ENCODE measurements at places on chromosomes 3 and 15.

DNA sequence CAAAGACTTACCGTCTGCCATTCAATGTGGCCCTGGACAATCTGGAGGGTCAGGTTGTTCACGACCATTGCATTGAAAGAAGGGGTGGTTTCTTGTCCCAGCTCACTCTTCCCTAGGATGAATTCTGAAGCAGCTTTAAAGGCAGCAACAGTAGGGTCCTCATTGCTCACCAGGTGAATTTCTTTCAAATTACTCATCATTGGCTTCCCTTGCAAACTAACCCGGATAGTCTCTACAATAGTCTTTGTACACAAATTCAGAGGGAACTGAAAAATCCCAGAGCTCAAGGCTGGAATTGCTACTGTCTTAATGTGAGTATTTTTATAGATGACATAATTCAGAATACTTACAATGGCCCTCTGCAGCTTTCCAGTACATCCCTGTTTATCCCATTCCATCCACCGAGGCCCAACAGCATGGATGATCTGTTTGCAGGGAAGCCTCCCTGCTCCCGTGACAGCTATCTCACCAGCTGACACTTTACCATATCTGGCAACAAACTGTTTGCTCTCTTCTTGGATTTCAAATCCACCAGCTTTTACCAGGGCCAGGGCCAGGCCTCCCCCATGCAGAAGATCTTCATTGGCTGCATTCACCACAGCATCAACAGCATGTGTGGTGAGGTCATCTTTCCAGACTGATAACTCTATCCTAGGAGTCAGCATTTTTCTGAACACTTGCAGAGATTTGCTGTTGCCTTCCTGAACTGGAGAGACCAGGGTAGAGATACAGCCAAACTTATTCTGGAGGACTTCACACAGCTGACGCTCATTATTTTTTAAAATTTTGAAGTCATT is 8.6 kb downstream of the PARP9 start:
- DNase-seq = no peak

GRCh38 chr3:9452417-9452816 is 55.0 kb downstream of the SETD5 start:
- no peak for DNase-seq

DNA sequence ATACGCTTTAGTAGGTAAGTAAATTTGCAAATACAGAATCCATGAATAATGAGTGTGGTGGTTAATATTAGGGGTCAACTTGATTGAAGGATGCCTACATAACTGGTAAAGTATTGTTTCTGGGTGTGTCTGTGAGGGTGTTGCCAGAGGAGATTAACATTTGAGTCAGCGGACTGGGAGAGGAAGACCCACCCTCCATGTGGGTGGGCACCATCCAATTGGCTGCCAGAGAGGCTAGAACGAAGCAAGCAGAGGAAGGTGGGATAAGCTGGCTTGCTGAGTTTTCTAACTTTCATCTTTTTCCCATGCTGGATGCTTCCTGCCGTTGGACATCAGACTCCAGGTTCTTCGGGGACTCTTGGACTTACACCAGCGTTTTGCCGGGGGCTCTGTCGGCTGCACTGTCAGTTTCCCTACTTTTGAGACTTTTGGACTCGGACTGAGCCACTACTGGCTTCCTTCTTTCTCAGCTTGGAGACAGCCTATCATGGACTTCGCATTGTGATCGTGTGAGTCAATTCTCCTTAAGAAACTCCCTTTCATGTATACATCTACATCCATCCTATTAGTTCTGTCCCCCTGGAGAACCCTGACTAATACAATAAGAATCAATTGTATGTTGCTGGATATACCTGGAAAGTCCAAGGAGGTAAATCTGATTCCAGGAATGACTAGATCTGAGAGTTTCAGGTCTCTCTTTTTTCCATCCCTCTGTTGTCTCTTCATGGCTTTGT is 25.8 kb upstream of the NEDD4 start:
- no peak for DNase-seq

DNA sequence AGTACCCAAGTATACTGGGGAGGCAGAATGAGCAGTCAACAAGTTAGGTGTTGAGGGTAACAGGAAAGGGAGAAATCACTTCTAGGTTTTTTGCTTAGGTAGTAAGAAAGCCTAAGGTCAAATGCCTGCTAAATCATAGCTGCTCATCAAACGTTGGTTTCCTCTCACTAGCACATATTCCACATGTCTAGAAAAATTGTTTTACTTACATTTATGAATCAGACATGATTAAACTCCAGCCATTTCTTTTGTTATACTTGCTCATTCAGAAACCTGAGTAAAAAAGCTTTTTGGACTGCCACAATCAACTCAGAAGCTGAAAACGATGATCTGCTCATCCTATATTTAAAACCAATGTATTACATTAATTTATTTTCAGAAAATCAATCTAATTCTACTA is 40.2 kb downstream of the SLC9A9 start:
- no peak for DNase-seq

DNA sequence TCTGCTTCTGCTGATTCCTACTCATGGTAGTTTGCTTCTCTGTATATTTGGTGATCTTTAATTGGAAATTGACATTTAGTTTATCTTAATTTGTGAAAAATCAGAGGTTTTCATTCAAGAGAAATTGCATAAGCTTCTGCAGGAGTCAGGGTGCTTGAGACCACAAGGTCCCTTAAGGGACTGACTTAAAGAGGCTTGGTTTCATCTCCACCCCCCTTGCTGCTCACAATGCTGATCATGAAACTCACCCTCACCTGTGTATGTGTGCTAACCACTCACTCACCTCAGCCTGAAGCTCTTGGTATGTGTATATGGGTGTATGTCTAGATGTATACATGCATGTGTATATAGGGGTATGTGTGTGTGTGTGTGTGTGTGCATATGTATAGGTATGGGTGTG is 11.4 kb downstream of the PGPEP1L start:
- DNase-seq = no peak

GRCh38 chr3:59304296-59304695 is 254.5 kb upstream of the CFAP20DC start:
- no peak for DNase-seq

DNA sequence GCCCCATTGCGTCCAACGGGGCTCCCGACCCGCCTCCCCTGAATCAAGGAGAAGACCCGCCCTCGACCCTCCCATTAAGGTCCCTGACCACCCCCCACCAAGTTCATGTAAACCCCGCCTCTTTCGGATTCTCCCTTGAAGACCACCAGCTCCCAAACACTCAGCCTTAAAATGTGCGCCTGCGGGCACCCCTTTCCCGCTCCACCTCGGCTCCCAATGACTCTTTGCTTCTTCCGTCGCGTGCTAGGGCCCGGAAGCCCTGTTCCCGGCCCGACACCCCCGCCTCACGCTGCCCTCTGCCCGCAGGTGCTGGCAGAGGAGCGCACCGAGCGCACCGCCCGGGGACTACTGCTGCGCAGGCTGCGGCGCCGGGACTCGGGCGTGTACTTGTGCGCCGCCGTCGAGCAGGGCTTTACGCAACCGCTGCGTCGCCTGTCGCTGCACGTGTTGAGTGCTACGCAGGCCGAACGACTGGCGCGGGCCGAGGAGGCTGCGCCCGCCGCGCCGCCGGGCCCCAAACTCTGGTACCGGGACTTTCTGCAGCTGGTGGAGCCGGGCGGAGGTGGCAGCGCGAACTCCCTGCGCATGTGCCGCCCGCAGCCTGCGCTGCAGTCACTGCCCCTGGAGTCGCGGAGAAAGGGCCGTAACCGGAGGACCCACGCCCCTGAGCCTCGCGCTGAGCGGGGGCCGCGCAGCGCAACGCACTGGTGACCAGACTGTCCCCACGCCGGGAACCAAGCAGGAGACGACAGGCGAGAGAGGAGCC is 2.7 kb upstream of the LSMEM2 start:
- DNase-seq = no peak

DNA sequence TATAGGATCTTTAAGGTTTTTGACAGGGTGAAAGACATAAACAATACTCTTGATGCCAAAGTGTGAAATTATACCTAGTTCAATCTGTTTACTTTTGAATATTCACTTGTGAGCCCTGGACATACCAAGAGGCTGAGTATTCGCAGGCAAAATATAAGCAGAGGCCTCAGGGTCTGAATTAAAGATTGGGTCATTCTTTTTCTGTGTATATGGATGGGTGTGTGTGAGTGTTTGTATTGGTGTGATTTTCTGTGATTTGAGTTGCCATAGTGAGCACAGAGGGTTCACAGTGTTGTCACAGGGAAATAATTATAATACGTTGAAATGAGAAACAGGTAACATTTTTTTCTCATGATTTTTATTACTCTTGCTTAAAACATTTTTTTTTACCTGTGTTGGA is 770.7 kb upstream of the ALCAM start:
- no peak for DNase-seq

GRCh38 chr15:38080651-38081275 is 146.3 kb downstream of the TMCO5A start:
- no peak for DNase-seq

DNA sequence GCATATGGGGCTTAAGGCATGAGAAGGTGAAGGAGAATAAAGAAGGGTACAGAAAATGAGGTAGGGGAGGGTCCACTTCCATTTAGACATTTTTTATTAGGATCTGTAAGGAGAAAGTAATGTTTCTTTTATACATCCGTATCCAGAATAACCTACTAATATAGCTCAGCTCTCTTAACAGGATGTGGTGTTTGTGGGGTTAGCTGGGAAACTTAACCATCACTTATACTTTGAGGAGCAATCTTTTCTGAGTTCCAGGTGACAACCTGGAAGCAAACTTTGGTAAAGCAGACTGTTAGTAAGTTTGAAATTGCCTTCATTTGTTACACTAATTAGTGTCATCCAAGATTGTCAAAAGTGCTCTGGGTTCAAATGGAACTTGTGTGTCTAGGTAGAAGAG is 36.6 kb downstream of the BUB1B start:
- no peak for DNase-seq

DNA sequence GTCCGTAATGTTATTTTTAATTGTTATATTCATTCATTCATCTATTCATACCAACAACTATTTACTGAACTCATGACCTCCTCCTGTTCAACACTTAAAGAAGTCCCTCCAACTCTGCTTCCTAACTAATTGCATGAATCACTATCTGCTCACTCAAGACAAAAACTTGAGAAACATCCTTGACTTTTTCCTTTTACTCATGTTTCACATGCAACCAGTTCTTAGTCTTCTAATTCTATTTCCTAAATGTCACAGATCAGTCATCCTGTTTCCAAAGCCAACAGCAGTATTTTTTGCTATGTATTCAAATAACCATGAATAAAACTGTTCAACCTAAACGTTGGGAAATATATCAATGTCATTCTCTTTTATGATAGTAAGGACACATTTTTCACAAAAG is 124.6 kb upstream of the GBE1 start:
- no peak for DNase-seq

GRCh38 chr3:171028779-171029232 is 2.3 kb upstream of the SLC2A2 start:
- peak; percentile 62 for DNase-seq

GRCh38 chr3:119146578-119147375 is 812 bp downstream of the TEX55 start:
- DNase-seq = no peak

DNA sequence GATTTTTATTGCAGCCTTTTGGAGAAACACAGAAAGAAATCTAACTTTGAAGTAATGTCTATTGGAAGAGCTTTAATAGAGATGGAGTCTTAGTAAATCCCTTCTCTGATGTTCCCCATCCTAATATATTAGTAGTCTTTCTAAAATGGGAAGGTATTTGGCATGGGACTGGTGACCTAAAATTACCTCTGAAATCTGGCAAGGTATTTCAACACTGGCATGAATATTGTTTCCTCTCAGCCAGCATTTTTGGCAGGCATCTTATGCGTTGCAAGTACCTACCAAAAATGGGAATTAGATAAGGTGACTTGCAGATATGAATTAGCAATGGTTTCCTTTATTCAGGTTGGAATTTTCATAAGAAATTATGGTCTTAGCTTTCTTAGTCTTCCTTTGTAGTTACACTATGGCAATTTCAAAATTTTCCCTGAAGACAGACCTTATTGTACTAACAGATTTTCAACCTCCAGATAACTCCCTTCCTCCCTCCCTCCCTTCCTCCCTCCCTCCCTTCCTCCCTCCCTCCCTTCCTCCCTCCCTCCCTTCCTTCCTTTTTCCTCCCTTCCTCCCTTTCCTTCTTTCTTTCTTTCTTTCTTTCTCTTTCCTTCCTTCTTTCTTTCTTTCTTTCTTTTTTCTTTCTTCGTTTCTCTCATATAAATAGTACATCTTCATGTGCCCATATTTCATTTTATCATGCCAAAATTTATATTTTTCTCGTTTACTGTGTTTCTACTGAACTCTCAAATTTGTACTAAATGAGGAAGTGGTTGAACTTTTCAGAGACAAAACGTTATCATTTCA is 168.2 kb upstream of the KCNMB2 start:
- no peak for DNase-seq

DNA sequence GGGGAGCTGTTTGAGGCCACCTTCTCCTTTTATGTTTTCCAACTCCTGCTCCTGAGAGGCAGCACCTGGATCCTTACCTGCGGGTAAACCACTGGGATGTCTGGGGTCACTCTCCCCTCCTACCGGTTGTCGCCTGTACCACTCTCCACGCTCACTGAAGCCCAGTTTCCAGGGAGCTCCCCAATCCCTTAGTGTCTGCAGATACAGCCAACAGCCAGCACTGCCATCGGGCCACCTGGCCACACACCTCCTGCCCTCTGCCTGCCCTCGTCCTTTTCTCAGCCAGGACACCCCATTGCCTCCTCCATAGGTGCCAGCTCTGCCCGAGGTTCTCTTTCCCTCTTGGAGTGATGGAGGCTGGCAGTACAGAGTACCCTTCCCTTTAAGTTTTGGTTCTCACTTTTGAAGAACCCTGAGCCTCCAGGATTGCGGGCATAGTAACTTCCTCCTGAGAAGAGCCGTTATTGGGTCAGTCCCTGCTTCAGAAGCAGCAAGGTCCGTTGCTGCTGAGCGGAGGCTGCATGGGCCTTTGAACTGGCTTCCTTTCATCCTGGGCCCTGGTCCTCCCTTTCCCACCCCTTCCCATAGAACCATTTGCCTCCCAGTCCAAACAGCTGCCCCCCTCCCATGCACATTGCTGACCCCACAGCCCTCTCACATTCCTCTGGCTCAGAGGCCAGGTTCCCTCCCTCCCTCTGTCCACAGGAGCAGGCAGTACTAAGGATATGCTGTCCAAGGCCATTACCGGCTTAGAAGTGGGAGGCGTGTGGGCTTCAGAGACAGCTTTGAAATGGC is 30.9 kb downstream of the ARNT2 start:
- DNase-seq = no peak

DNA sequence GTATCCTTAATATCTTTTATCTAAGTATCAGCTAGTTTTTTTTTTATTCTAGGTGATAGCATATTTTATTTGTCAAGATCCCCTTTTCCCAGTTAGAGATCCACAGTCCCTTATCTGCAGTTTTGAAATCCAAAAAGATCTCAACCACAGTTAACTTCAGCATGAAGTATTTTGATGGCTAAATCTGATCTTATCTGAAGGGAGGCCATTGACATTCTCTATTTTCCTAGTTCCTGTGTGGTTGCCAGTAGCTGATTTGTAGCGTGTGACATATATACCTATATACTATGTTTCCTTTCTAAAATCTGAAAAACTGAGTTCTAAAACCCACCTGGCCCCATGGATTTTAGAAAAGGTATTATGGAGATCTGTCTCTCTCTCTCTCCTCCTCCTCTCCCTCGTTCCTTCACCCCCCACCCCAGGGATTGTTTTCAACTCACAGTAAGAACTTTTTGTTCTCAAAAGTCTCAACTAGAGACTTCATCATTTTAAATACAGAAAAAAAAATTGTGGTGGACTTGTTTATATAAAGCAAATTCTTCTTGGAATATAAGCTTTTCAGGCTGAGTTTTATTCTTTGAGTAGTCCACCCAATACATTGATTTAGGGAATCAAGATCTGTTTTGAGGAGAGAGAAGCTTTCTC is 12.3 kb downstream of the TCF12 start:
- no peak for DNase-seq

- DNase-seq = no peak
Observed at GRCh38 chr3:115667738-115668065, 44.4 kb downstream of the GAP43 start.

- no peak for DNase-seq
Observed at GRCh38 chr3:78129707-78130106, 1089.8 kb downstream of the ROBO2 start.
